Effector CD4-positive, alpha-beta T cell (primary cell): ENCODE measurements at places on chromosomes 2 and 18.

DNA sequence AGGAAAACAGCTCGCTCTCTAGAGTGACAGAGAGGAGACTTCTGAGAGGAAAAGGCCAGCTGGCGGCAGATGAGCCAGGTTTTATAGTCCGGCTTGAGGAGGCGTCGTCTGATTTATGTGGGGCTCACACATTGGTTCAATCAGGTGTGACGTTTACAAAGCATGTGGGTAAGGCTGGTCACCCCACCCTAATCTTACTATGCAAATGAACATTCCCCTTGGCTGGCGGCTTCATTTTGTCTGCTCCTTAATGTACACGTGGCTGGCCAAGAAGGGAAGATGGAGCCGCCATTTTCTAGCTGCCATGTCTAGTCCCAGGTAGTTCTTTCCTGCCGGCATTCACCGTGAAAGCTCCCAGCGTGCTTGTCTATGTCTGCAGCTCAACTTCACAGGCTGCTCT is 299.1 kb upstream of the SPRED2 start:
- no peak for DNase-seq

GRCh38 chr2:203559641-203560040 is 24.5 kb upstream of the RAPH1 start:
- no peak for DNase-seq

- DNase-seq: no peak
These were observed 36.3 kb downstream of the MOGAT1 start for GRCh38 chr2:222707689-222708273.

- no peak for DNase-seq
These were observed 279.4 kb downstream of the ERBB4 start for GRCh38 chr2:212259226-212259625.

DNA sequence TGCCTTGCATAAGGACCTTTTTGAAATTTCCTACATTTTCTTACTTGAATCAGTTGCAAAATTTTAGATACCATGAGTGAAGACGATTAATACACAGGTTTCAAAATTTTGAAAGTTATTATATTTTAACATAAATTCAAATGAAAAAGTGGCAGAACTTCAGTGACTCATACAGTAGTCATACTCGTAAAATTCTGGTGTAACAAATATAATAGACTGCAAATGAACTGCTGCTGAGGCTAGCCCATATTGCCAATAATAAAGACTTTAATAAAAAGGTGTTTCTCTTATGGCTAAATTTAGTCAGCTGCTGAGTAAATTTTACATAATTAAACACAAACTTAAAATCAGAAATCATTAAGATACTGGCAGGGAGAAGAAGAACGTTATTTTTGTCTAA is 36.9 kb downstream of the MSH6 start:
- no peak for DNase-seq

DNA sequence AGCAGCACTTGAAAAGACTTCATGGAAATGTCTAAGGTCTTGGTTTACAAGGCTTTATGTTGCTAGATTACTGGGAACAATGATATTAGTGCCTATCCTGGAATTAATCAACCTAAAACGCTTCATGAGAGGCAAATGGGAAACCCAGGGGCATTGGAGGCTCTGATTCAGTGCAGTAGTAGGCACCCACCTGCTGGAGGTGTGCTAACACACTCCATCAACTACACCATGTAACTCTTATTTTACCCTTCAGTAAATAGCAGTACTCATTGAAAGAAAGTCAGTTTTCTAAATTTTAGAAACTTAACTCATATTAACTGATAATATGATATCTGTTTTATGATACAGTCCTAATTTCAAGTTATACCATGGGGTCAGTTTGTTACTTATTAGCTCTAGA is 17.4 kb upstream of the HNRNPA3 start:
- DNase-seq: no peak

DNA sequence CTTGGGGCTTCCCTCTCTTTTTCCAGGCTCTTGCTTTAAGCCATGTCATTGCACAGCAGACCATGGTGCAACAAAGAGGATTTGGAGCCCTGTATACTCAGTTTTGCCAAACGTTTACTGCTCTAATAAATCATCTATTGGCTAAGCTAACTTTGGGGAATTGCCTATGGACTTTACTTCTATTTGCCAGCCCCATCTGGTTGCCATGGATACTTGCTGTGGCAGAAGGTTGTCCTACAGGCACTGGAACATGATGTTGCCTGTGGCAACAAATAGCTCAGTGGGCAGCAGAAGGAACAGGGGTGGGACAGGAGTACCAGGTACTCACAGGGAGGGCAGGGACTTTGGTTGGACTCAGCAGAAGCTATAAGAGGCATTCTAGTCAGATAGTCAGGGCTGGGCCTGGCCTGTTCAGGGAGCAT is 129.7 kb downstream of the CCDC85A start:
- no peak for DNase-seq

- no peak for DNase-seq
These were observed 5.6 kb downstream of the ARL4C start for GRCh38 chr2:234491281-234491680.

DNA sequence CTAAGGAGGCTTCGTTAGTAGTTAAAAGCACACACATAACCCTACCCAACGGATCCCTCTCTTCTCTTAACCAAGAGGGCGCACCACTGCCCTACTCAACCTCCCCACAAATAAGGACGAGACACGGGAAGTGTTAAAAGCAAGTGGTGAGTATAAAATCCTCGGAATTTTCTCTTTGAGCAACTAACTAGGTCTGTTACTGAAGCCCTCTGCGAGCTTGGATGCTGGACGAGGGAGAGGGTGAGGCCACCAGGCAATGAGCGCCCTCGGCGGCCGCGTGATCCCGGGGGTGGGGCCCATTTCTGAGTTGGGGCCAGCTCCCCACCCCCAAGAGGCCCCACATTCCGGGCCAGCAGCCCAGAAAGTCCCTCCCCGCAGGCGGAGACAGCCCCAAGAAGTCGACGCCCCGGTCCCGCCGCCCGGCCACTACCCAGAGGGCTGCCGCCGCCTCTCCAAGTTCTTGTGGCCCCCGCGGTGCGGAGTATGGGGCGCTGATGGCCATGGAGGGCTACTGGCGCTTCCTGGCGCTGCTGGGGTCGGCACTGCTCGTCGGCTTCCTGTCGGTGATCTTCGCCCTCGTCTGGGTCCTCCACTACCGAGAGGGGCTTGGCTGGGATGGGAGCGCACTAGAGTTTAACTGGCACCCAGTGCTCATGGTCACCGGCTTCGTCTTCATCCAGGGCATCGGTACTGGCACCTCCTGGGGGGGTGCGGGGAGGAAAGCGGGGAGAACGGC is at the start of gene CYBRD1:
TSS of gene CYBRD1 (plus strand) at position 423 of the 736 bp plus-strand sequence. CDS start at position 495, 72 bp downstream.
- DNase-seq: no peak

DNA sequence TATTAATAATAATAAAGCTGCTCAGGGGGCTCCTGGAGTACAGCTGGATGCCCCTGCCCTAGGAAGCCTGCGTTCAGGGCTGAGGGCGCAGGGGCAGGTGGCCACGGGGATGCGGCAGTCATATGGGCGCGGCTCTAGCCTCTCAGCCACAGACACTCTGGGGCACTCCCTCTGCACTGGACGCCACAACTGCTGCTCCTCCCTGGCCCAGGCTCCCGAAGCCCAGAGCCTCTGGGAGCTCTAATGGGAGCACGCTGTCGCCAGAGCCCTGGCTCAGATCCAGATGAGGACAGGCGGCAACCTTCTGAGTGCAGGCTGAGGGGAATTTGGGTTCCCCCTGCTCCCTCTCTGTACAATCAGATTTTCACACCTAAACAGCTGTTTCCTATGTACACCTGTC is 93.6 kb downstream of the MTCL1 start:
- DNase-seq: no peak

- DNase-seq: no peak
These were observed 53.1 kb downstream of the ACVR1 start for GRCh38 chr2:157822993-157823392.

DNA sequence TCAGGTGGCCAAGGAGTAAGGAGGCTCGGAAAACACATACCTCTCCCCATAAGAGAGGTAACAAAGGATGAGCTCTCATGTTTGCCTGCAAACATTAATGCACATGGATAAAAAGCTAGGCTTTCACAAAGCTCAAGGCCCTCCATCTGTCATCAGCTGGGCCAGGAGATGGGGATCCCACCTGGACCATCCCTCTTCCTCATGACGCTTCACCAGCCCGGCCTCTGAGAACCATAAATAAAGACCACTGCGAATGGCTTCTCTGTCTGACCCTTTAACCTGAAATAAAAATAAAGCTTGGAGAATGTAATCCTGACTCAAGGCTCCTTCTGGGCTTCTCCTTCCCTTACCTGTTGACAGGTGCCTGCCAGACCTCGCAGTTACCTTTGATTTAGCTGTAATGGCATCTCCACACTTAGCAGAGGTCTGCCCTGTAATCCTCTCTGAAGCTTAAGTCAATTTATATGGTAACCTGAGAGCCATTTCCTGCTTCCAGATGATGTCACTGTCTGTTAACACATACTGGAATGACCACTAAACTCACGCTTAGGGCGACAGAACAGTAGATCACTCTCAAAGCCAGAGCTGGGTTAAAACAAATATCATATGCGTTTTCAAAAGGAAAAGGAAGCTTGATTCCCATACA is 29.3 kb upstream of the FOXI3 start:
- DNase-seq: no peak

DNA sequence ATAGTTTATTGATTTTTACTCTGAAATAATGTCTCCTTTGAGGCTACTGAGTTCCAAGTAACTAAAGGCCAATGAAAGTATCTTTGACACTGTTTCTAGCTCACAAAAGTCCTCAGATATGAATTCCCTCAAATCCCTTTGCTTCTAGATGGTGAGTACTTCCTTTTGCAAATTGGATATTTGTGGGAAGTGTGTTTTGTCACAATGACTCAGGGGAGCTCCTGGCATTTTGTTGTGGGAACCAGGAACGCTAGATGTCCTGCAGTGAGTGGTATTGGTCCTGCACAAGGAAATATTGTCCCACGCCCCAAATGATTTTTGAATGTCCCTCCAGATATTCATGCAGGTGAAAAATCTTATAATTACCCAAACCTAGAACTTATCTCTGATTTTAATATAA is 24.3 kb downstream of the TACR1 start:
- DNase-seq: no peak

DNA sequence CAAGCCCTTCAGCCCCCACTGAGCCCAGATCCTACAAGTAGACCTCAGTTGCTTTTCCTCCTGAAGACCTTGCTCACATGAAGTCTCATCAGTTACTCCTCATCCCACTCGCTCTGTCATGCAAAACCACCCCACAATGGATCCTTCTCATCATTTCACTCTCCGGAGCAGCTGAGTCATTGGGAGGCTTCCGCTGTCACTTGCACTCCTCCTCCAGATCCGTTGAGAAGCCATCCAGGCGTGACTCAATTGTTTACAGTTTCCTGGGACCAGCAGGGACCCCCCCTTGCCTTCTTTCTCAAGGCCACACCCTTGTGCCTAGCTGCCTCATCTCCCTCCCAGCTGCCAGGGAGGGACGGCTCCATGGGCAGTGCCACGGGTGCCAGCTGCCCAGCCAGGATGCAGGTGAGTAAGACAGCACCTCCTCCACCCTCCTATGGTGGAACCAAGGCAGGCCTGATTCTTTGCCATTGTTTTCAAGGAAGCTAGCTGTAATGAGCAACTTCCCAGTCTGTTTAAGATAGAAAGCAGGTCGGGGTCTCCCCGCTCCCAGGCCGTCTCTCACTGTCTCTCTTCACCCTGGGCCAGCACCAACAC is 16.3 kb downstream of the GPR55 start:
- no peak for DNase-seq

DNA sequence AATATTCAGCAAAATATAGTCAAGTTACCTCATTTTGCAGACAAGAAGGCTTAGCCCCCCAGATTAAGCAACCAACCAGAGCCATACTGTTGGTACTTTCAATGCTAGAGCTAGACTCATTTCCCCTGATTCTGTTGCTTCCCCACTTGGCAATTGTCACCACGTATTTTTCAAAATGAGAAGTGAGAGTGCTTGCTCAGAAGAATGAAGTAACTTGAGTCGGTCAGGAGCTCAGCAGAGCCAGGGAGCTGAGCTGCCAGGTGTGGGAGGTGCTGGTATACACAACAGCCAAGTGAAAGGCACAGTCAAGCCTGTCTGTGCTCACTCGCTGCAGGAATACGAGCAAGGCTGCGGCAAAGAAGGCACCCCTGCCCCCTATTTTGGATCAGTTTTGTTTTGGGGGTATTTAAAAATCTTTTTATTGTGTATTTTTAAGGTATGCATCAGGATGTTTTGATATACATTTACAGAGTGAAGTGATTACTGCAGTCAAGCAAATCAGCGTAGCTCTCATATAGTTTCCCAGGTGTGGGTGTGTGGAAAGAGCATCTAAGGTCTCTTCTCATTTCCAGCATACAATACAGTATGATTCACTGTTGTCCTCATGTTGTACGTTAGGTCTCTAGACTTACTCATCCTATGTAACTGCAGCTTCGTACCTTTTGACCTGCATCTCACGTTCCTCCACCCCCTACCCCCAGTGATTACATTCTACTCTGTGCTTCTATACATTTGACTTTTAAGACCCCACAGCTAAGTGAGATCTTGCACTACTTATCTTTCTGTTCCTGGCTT is 62.4 kb downstream of the MRPS9 start:
- no peak for DNase-seq
